ENCODE measurements at places on chromosomes 7 and 10.

DNA sequence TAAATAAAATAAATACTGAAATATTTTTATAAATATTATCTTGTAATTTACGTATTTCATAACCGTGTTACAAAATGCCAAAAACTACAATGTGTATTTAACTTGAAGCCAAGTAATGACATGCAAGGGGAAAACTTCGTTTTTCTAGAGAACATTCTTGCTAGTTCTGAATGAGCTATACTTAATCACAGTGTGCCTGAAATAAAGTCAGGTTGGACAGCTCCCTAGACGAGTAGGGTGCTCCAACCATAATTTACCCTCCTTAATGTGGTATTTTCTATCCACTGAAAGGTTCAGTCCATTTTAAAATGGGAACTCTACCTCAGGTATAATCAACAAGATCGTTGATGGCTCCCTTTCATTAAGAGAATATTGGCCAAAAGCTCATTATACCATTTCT lies 194.5 kb upstream of the AHR start:
- no peak for DNase-seq

DNA sequence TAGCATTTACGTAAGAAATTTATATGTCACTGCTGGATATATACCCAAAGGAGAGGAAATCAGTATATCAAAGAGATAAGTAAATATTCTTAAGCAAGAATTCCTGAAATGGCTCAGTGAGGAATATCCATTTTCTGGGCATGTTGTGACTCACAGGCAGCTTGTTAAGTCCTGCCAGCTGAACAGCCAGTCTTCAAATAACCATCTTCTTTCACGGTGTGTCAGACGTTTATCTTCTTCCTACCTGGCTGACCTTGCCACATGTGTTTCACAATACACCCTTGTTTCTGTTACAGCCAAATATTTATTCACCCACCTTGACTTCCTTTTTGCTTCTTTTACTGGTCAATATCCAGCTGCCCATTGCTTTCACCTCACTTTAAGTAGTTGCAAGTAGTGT lies 648.1 kb downstream of the ANKRD7 start:
- DNase-seq, result no peak

- DNase-seq, result peak; percentile 61
These were observed 137.8 kb downstream of the CHRM2 start for GRCh38 chr7:137006293-137006692.

GRCh38 chr7:99369767-99370391 lies 4.7 kb upstream of the ARPC1B start:
- DNase-seq, result peak; percentile 47

DNA sequence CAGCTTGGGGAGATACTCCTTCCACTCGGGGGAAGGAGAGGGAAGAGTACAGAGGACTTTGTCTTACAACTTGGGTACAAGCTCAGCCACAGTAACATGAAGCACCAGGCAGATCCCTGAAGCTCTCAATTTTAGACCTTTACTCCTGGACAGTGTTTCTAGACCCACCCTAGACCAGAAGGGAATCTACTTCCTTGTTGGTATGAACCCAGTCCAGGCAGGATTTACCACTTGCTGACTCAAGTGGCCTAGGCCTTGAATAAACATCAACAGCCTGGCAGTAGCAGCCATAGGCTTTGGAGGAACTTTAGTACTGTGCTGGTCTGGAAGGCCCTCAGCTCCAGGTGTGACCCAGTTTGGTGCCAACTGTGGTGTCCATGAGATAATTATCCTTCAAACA lies 173.1 kb downstream of the ADRA2A start:
- DNase-seq, result no peak

- DNase-seq, result no peak
These were observed 43.2 kb downstream of the VAX1 start for GRCh38 chr10:117094856-117095255.

GRCh38 chr7:92205987-92206386 lies 27.0 kb upstream of the LRRD1 start:
- DNase-seq, result no peak

- DNase-seq, result peak; percentile 37
These were observed 949 bp upstream of the CLIP2 start for GRCh38 chr7:74288034-74288881.

DNA sequence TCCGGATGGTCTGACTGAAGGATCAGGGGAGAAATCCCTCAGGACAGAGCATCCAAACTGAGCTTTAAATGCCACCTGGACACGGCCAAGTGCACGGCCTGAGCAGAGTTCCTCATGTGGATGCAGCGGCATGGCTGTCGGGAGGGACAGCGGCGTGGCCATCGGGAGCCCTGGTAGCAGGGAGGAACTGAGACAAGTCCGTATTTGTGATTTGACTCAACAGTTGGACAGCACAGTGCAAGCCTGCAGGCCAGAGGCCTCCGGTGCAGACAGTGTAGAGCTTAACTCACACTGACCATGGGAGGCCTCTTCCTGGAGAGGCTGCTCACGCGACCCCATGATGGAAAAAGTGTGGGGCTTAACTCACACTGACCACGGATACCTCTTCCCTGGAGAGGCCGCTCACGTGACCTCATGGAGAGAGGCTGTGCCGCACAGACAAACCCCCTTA lies 207.4 kb downstream of the DIP2C start:
- no peak for DNase-seq

- DNase-seq, result no peak
These were observed 13.0 kb downstream of the AOAH start for GRCh38 chr7:36711256-36711655.

GRCh38 chr10:76119515-76119914 lies 688.1 kb downstream of the LRMDA start:
- DNase-seq, result peak; percentile 96

DNA sequence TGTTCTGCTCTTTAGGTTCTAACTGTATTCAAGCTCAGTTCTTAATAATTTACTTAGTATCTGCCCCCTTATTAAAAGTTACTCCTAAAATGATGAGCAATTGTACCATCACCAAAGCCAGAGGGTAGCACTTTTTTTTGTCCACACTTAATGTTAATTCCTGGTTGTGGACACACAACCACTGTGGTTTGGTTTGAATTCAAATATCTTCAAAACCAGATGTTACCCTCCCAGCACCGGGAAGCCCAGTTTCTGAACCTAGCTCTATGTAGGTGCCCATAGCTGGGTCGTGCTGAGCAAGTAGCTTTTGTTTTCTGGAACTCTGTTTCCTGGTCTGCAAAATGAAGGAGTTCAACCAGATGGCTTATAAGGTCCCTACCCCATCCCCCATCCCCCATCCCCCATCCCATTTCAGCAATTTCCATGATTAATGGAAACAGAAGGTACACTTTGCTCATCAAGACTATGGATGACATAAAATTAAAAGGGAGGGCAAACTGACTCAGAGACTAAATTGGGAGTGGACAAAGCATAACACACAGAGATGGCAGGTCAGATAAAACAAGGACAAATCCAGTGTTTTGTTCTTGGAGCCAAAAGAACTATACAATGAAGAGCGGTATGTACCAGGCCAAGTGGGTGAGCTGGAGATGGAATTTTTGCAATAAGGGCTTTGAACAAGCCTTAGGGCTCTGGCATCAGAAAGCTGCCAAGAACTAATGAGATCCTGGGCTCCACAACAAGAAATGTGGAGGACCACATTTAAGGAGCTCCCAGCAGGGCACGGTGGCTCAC lies 56.7 kb downstream of the DLG5 start:
- peak; percentile 71 for DNase-seq

- DNase-seq, result peak; percentile 81
These were observed 15.7 kb downstream of the PPP1R3C start for GRCh38 chr10:91617072-91617609.

DNA sequence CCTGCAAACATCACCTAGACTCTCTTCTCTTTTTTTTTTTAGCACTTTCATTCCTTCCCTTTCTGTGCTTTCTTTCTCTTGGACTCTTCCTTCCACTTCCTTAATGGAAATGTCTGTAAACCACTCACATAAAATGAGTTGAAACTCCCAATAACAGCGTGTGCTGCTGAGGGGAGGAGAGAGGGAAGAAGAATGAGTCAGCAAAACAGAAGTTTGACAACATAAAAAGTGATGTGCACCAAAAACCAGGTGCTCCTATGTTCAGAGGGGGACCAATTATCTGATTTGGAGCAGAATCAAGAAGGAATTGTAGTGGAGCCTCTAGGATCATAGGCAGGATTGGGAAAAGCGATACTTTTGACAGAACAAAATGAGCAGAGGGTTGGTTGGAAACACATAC lies 712.1 kb upstream of the IGFBP3 start:
- no peak for DNase-seq

GRCh38 chr7:44748948-44749731 lies 493 bp downstream of the ZMIZ2 start:
- DNase-seq, result no peak

GRCh38 chr10:86402283-86402941 lies 35.8 kb upstream of the GRID1 start:
- peak; percentile 46 for DNase-seq

- DNase-seq, result peak; percentile 98
These were observed 42.9 kb downstream of the PRKG1 start for GRCh38 chr10:51117053-51117660.

- DNase-seq, result peak; percentile 7
These were observed 718.8 kb downstream of the MAGI2 start for GRCh38 chr7:78734626-78735025.

DNA sequence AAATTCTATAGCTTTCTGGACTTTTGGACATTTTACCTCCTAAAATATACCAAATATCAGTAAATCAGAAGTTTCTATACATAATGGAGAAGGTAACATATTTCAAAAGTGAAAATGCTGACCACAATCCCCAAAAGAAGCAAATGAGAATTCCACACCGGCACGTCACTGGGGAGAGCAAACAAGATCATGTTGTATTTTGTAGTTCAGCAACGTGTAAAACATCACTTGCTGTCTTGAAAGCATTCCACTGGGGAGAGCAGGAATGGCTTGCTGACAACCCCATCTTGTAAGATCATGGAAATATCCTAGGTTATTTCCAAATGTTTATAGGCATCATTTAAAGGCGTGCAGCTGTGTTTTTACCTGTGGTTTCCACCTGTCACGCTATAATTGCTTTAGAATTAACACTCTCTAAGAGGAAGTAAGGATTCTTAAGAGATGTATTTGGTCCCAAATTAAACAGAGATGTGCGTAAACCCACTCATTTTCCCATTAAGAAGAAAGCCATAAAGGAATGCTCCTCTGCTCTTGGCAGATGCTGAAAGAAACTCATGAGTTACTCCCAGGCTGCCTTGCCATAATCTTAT lies 397.1 kb upstream of the POT1 start:
- no peak for DNase-seq

DNA sequence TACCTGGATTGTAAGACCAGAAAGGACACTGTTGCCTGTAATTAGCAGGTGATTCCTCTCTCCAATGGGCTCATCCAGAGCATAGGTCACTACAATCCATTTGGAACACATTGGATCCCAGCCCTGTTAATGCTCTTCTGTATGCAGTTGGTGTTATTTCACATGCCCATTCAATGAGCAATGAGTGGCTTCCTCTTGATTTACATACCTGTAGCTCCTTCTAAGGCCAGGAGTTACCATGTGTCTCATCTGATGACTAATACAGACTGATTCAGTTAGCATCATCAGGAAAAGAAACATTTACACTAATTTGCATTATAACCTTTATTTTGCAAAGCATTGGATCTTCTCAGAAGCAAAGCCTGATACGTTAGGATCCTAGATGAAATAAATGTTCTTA lies 83.1 kb upstream of the NPVF start:
- no peak for DNase-seq

GRCh38 chr7:1912593-1913465 lies 242.8 kb downstream of the ELFN1 start:
- DNase-seq, result peak; percentile 82

- DNase-seq, result no peak
These were observed 43.8 kb downstream of the ENO4 start for GRCh38 chr10:116892907-116893685.

- DNase-seq, result no peak
These were observed 65.1 kb upstream of the PHF14 start for GRCh38 chr7:10908600-10908999.

- DNase-seq, result no peak
These were observed 154.3 kb upstream of the SEMA3D start for GRCh38 chr7:85341121-85341520.

GRCh38 chr7:43649755-43650274 lies 66.9 kb downstream of the STK17A start:
- DNase-seq, result no peak

GRCh38 chr7:150429699-150430098 lies 20.7 kb upstream of the GIMAP8 start:
- no peak for DNase-seq

- DNase-seq, result no peak
These were observed 5.1 kb upstream of the OAT start for GRCh38 chr10:124423813-124424212.

- DNase-seq, result no peak
These were observed 33.9 kb downstream of the PTER start for GRCh38 chr10:16470747-16471146.

GRCh38 chr10:33136781-33137180 lies 178.8 kb upstream of the ITGB1 start:
- DNase-seq, result peak; percentile 68

GRCh38 chr10:122121059-122121458 lies 132.1 kb downstream of the TACC2 start:
- DNase-seq, result no peak

DNA sequence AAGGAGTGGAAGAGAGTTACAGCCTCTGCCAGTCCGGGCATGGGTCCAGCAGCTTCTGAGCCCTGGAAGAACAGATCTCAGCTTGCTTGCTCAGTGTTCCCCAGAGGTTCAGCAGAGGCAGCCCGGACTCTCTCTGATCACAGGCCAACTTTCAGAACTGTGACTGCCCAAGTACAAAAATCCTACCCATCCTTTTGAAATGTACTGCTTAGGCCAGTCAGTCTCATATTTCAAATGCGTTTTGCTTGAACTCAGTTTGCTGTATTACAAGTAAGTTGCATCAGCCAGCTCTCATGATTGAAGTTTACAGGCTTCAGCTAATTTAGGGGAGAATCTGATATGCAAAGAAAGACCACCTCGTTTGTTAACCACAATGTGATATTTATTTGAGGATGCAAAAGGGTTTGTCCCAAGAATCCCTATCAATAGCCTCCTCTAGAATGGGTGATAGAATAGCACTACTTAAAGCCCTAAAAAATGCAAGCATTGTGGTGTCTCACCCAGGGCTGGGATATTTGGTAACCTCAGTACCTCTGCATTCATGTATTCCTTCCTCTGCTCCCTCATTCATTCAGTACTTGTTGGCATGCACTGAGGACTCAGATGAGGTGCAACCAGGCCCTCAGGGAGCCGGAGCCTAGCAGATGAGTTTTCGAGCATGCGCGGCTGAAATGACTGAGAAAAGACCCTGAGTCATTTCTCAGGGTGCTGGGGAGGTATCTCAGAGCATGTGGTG lies 7.0 kb downstream of the AIMP2 start:
- DNase-seq, result peak; percentile 99

GRCh38 chr10:129098517-129098916 lies 368.5 kb upstream of the MGMT start:
- no peak for DNase-seq
